ENCODE measurements at places on chromosomes 13 and 19. TPM values are rescaled to one million over a fixed set of nuclear protein-coding genes. Genes with fewer than 3 reads are reported as not detected.

Gene AZU1
- total RNA-seq = 6.1 TPM

Gene PVR
- 5.6 TPM for total RNA-seq

DNA sequence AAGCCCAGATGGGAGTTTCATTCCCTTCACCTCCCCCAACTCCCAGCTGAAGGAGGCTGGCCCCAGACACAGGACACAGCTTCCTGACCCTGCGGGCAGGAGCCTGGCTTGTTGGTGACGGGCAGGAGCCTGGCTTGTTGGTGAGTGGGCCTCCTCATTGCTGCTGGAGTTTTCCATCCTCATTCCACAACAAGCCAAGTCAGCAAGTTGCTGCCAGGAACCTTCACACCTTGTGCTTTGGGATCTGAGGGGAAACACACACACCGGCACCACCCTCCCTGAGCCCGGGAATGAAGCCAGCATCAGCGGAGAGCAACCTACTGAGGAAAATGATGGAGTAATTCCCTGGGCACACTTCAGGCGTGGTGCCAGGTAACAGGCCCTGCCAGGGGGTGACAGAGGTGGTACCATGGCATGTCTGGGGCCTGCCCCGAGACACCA, 74.9 kb downstream of the ALOX5AP start:
- no peaks in the 10 kb centered on the region for H3K36me3 ChIP-seq
- H3K27ac ChIP-seq = no peak overlapping the region
- DNase-seq = no peak

DNA sequence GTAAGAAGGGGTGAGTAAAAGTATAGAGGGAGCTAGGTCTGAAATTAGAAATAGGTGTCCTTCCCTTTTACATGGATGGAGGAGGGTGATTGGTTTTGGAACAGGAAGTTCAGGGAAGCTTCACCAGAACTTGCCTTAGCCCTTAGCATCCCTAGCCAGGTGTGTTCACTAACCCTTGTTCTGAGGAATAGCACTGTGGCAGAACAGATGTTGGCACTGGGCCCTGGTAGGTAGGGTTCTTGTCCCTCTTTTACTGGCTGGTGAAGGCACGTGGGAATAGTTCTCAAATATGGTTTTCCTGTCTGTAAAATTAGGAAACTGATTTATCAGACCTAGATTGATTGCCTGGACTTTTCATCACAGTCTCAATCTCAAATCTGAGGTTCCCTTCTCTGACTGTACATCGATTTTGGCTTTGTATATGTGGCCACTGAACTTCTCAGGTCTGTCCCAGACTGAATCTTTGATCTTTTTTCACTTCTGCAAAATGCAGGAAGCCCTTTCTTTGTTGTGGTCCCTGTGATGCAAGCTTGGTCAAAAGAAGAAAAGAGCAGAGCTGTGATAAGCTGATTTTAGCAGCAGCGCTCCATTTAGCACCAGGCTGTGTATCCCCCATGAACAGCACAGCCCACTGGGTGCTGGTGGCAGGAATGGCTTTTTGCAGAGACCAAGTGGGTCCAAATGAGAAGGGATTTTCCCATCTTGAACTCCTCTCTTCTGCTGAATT, 86.2 kb upstream of the HTR2A start:
- no peak overlapping the region for H3K27ac ChIP-seq
- no peaks in the 10 kb centered on the region for H3K36me3 ChIP-seq
- no peak for DNase-seq
- H3K27me3 ChIP-seq = no peaks in the 10 kb centered on the region

- no peaks in the 10 kb centered on the region for H3K27me3 ChIP-seq
- no peak overlapping the region for H3K4me3 ChIP-seq
- H3K36me3 ChIP-seq = no peaks in the 10 kb centered on the region
- H3K4me1 ChIP-seq = peaks cover 11% of the 10 kb centered on the region
- no peak for DNase-seq
Measured at GRCh38 chr19:3073159-3073563, 10.9 kb upstream of the TLE5 start.

Data from thymus (tissue), 14 donors.